ENCODE measurements at places on chromosomes 1 and 21. TPM values are rescaled to one million over a fixed set of nuclear protein-coding genes. Genes with fewer than 3 reads are reported as not detected.

DNA sequence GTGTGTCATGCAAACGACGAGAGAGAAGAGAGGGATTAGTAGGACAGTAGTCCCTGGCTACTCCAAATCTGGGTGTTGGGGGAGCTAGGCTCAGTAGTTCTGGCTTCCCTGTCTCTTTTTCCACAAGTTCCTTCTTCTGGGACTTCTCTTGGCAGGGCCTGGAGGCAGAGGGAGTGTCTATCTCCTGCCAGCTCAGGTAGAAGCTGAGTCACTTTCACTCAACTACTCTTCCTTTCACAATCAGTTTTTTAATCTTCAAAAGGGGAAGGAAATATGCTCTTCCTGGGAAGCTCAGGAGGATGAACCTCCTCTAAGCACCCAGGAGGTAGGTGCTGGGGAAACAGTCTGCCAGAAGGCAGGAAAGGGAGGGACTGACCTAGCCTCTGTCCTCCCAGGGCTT, 35.2 kb upstream of the MAGOH start:
- DNase-seq, result no peak

- peak; percentile 94 for DNase-seq
Observed at GRCh38 chr1:2213576-2214505, 14.3 kb upstream of the SKI start.

- DNase-seq, result no peak
Observed at GRCh38 chr1:163834778-163835177, 513.0 kb downstream of the NUF2 start.

DNA sequence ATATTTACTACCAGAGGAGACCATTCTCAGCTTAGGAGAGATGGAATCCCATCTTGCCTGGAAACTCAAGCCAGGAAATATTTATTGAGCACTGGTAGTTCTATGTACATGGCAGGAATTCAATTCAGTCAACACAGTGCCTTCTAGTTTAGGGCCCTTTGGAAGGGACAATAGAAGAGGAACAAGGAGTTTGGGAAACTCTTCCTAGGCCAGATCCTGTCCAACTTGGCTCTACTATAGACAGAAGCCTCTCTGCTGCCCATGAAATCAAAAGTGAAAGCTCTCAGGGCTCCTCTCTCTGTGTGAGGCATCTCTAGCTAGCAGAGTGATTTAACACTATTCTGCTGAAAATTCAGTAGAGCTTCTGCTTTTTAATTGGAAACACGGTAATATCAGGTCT, 244.6 kb upstream of the MAP1LC3C start:
- DNase-seq, result peak; percentile 68

DNA sequence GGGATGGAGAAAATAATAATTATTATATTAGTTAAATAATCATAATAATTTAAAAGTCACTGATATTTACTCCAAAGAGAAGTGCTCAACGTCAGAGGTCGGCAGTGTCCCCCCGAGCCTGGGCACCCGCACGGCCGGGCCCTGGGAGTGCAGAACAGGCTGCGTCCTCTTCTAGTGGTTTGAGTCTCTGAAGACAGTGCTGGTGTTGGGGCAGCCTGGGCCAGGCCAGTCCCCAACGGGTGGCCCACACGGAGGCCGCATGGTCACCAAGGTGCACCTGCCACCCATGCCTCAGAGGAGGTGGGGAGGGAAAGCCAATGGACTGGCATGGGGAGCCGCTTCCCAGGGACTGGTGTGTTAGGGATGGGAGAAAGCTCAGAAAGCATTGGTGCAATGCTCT, 27.3 kb downstream of the WNT9A start:
- DNase-seq, result no peak

DNA sequence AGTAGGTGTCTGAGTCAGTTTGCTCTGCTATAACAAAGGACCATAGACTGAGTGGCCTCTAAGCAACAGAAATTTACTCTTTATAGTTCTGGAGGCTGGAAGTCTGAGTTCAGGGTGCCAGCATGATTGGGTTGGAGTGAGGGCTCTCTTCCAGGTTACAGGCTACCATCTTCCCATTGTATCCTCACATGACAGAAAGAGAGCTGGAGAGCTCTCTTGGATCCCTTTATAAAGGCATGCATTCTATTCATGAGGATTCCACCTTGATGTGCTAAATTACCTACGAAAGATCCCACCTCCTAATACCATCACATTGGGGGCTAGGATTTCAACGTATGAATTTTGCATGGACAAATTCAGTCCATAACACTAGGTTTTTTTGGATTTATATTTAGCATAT, 79.6 kb downstream of the LTN1 start:
- DNase-seq, result no peak

DNA sequence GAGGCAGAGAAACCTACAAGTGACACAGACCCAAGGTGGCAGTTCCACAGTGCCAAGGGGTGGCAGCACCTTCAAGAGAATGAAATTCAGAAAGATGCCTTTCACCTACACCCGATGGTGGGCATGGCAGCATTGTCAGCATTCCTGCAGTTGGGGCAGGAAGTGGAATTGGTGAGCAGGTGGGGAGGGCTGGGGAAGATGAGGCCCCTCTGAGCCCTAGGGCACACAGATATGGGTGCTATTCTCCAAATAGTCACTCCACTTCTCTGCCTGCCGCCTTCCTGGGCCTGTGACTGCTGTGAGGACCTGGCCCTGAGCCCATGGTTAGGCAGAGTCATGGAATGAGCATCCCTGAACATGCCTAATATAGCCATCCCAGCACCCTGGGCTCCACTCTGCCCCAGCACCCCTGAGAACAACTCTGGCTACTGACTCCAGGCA, 8.3 kb downstream of the SHISA4 start:
- DNase-seq, result no peak

GRCh38 chr1:95095833-95096217, 21.3 kb upstream of the TLCD4 start:
- no peak for DNase-seq

DNA sequence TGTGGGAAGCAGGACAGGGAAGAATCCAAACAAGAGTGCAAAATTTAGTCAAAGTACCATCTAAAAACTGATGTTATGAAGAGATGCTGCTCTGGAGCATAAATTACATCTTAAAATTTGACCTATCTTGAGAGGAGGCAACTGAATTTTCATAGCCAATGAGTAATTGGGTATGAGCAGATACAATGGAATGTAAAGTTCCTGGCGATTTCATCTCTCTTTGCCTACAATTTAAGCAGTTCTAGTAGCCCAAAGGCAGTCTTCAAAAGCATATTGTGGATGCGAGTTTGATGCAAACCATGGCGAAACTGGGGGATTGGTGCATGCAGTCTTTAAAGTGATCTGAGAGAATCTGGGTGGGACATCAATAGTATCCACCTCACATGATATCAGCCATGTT, 1265.9 kb downstream of the BRINP3 start:
- no peak for DNase-seq

GRCh38 chr21:28229814-28230213, 762.9 kb downstream of the LTN1 start:
- DNase-seq, result no peak

DNA sequence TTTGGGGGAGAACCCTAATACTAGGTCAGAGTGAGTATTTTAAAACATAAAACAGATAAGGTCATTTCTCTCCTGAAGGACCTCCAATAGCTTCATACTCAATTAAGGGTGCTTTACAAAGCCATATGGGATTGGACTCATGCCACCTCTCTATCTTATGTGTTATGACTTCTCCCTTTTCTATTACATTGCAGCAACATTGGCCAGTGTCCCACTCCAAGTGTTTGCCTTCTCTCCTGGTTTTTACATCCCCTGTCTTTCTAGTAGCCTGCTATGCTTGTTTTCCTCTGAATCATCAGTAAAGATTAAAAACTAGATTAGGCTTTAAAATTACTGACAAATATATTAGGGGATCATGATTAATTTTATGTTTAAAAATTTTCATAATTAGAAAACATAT, 66.6 kb downstream of the SCMH1 start:
- DNase-seq, result no peak

GRCh38 chr1:55302972-55303371, 87.8 kb upstream of the USP24 start:
- no peak for DNase-seq

- no peak for DNase-seq
Observed at GRCh38 chr1:87197156-87197555, 131.5 kb upstream of the LMO4 start.

DNA sequence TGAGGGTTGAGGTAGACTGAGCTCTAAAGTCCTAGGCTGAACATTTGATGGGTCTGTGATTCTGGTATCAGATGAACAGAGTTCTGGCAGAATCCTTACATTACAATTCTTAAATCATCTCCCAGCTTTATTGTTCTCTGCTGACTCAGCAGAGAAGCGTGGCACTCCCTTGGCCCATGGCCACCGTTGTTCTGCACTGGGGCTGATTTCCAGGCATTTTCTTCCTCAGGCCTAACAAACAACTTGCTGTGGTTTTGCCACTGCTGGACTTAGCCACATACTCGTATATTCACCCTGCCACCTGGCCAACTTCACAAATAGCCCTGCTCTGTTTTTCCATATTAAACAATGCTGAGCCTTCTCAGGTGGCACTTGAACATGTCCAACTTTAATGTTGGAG, 223.2 kb downstream of the TNR start:
- no peak for DNase-seq

DNA sequence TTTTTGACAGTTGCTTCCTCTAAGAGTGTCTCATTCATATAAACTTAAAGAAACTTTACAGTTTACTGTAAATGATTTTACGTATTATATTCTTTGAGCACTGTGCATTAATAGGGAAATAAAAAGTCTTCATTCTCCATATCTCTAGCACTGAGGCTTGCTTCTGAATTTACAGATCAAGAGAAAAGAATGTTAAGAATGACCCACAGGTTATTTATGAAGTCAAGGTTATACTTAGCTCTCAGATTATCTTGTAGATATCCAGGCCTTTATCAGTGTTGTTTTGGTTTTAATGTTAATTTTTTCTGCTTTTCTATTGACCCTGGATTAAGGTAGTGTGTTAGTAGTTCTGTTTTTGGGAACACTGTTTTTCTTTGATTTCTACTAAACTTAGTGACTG, 91.4 kb downstream of the GPR161 start:
- no peak for DNase-seq

- peak; percentile 18 for DNase-seq
Observed at GRCh38 chr1:175072099-175072951, 4.7 kb downstream of the TNN start.

GRCh38 chr1:61175976-61176375, 93.6 kb downstream of the NFIA start:
- no peak for DNase-seq

DNA sequence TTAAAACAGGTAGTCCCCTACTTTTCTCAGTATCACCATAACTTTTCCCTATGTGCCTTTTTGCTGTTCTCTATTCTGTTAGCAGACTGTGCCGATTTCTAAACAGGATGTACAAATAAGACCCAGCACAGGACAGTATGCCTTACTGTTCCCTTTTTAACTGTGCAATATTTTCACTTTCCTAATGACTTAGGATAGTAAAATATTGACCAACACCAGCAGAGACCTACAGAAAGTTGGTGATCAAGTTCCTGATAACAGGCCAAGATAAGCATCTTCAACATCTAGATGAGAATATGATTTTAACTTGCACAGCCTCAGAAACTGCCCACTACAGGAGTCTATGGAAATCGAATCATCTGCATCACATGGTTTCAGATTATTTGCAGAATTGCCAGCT, 42.0 kb downstream of the ADSS2 start:
- no peak for DNase-seq

- no peak for DNase-seq
Observed at GRCh38 chr1:166128195-166128594, 38.6 kb downstream of the FAM78B start.

- DNase-seq, result no peak
Observed at GRCh38 chr1:166120281-166120680, 46.5 kb downstream of the FAM78B start.

- DNase-seq, result no peak
Observed at GRCh38 chr1:4797429-4797828, 143.0 kb downstream of the AJAP1 start.

DNA sequence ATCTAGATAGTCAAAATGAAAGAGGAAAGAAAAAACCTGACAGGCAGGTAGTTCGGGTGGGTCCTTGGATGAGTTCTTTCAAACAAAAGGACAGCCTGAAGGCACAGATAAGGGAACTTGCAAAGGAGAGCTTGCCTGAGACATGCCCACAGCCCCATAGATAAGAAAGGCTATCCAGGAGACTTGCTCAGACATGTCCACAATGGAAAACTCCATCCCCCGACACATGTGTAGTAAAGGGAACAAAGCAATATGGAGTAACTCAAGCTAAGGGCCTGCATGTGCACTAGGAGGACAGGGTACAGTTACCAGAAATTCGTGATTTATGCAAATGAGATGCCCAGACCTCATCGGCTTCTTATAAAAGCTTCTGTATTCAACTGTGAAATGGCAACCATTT, 281.5 kb downstream of the NEGR1 start:
- no peak for DNase-seq

DNA sequence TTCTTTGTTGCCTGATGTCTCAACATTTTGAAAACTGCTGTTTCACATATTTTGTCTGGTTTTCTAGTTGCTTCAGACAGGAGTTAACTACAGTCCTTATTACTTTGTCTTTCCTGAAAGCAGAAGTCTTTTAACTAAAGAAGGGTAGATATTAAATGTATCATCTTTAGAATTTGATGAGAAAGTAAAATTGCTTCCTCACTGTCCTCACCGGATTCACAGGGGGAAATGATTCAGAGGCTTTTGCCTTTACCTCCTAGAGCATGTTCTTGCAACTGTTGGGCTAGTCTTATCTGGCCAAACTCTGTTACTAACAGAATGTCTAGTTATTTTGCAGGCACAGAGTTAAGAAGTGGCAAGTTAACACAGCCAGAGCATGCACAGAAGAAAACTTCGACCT, 107.2 kb upstream of the VAV3 start:
- DNase-seq, result no peak

DNA sequence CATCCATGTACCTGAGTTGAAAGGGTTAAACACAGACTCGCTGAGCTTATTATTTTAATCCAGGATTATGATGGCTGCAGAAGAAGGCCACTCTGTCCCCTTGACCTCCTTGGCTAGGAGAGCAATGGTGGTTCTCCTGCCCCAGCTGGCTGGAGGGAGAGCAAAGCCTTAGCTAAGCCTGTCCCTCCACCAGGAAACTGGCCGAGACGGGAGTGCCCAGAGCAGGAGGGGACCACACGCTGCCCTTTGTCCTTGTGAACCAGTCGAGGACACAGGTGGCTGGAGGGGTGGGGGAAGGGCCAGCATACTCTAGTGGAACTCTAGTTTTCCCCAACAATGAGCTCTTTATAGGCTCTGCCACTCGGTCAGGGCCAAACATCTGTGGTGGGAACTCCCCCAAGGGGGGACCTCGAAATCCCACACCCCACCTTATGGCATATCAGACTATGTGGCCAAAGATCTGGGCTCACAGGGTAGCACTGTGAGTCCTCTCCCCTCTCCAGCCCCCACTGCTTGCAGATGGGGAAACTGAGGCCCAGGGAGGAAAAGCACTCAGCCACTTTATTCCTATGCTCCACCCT, 12.9 kb downstream of the KIAA1614 start:
- DNase-seq, result no peak

The GPA33 gene
- 1.1 TPM for total RNA-seq

The E2F2 gene
- total RNA-seq, result 8.4 TPM

The EIF3I gene
- total RNA-seq, result 451 TPM

The FAM72C gene
- 4.1 TPM for total RNA-seq

The TMPRSS2 gene
- total RNA-seq, result not detected

The SPRR1B gene
- not detected for total RNA-seq

The CIART gene
- 11.7 TPM for total RNA-seq

The XCL1 gene
- not detected for total RNA-seq

The CD5L gene
- not detected for total RNA-seq

The ATAD3A gene
- 111 TPM for total RNA-seq

The LMX1A gene
- not detected for total RNA-seq

Data from G401 (cell line).